ENCODE measurements at places on chromosomes 3 and 15. TPM values are rescaled to one million over a fixed set of nuclear protein-coding genes. Genes with fewer than 3 reads are reported as not detected.

DNA sequence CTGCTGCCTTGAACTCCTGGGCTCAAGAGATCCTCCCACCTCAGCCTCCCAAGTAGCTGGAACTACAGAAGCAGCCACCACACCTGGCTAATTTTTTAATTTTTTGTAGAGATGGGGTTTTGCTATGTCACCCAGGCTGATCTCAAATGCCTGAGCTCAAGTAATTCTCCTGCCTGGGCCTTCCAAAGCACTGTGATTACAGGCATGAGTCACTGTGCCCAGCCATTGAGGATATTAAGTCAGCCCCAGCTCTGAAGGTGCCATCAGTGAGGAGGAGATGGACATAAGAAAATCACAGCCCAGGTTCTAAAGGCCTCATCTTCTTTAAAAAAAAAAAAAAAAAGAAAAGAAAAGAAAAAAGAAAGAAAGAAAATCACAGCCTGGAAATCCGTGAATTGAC lies 26.6 kb upstream of the PSTPIP1 start:
- no peaks in the 10 kb centered on the region for H3K36me3 ChIP-seq
- H3K27me3 ChIP-seq: peaks cover 4% of the 10 kb centered on the region
- H3K4me3 ChIP-seq: no peak overlapping the region
- H3K4me1 ChIP-seq: no peaks in the 10 kb centered on the region
- no peak overlapping the region for H3K27ac ChIP-seq

USP13 gene
- 12.5 TPM for total RNA-seq

- H3K27ac ChIP-seq: no peak overlapping the region
- no peaks in the 10 kb centered on the region for H3K36me3 ChIP-seq
- H3K27me3 ChIP-seq: no peaks in the 10 kb centered on the region
- DNase-seq: no peak
- H3K4me3 ChIP-seq: no peak overlapping the region
- no peaks in the 10 kb centered on the region for H3K4me1 ChIP-seq
Measured at GRCh38 chr15:83848315-83849050, 194.6 kb downstream of the ADAMTSL3 start.

DNA sequence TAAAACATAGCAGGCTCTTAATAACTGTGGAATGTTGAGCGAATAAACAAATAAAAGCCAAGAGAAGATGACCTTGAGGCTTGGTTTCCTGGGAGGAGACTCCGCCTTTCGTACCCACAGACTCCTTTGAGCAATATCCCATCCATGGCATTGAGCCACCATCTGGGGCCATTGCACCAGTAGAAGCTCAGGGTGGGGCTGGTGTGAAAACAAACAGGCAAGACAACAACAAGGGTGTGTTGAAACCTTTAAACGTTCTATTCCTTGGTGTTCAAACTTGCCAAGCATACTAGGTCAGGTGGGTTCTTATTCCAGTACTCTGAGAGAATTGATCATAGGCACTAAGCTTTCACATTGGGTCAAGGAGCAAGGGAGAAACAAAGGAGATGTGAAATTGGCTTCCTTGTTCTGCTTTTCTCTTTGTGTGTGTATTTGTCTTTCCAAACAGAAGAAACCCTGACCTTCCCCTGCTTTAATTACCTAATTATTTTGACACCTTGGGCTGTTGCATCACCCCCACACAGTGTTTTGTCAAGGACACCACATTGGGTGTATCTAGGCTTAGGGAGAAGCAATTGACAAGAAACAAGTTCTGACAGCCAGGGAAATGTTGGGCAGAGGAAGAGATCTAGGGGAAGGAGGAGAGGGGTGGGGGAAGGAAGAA lies 105.1 kb upstream of the BCL6 start:
- H3K27me3 ChIP-seq: no peaks in the 10 kb centered on the region
- no peak overlapping the region for H3K4me3 ChIP-seq
- no peaks in the 10 kb centered on the region for H3K36me3 ChIP-seq
- DNase-seq: no peak
- no peak overlapping the region for H3K27ac ChIP-seq

GRCh38 chr3:169663951-169664820 lies 674 bp upstream of the MECOM start:
- H3K4me3 ChIP-seq: peak overlapping the region; percentile 58
- H3K27ac ChIP-seq: no peak overlapping the region
- H3K27me3 ChIP-seq: peaks cover 81% of the 10 kb centered on the region
- no peaks in the 10 kb centered on the region for H3K36me3 ChIP-seq

DNA sequence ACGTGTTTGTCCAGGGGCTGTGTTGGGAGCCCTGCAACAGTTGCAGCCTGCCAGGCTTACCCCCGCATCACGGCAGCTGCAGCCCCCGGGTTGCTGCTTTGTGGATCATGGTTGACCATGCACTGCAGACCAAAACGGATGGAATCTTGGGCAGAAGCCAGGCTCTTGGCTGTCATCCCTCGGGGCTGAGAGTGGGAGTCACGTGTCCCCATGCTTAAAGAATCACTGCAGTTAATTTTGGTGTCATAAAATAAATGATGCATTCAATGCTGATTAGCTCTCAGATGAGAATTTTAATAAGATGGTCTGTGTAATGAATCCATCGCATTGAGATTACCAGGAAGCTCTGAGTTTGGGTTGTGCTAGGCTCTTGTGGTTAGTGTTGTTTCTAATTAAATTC lies 115.6 kb downstream of the CHDH start:
- no peak for DNase-seq
- no peak overlapping the region for H3K27ac ChIP-seq
- peaks cover 12% of the 10 kb centered on the region for H3K27me3 ChIP-seq

GRCh38 chr15:51617886-51618285 lies 4.7 kb downstream of the DMXL2 start:
- H3K4me1 ChIP-seq: peaks cover 9% of the 10 kb centered on the region
- H3K27me3 ChIP-seq: peaks cover 5% of the 10 kb centered on the region
- no peaks in the 10 kb centered on the region for H3K36me3 ChIP-seq
- no peak overlapping the region for H3K27ac ChIP-seq

- peaks cover 18% of the 10 kb centered on the region for H3K4me1 ChIP-seq
- H3K4me3 ChIP-seq: no peak overlapping the region
- no peak for DNase-seq
Measured at GRCh38 chr15:90192961-90193786, 8.0 kb upstream of the SEMA4B start.
